ENCODE measurements at places on chromosomes 16 and 17. TPM values are rescaled to one million over a fixed set of nuclear protein-coding genes. Genes with fewer than 3 reads are reported as not detected.

- no peak for DNase-seq
These were observed 91.6 kb downstream of the TNFRSF13B start for GRCh38 chr17:16880121-16880842.

DNA sequence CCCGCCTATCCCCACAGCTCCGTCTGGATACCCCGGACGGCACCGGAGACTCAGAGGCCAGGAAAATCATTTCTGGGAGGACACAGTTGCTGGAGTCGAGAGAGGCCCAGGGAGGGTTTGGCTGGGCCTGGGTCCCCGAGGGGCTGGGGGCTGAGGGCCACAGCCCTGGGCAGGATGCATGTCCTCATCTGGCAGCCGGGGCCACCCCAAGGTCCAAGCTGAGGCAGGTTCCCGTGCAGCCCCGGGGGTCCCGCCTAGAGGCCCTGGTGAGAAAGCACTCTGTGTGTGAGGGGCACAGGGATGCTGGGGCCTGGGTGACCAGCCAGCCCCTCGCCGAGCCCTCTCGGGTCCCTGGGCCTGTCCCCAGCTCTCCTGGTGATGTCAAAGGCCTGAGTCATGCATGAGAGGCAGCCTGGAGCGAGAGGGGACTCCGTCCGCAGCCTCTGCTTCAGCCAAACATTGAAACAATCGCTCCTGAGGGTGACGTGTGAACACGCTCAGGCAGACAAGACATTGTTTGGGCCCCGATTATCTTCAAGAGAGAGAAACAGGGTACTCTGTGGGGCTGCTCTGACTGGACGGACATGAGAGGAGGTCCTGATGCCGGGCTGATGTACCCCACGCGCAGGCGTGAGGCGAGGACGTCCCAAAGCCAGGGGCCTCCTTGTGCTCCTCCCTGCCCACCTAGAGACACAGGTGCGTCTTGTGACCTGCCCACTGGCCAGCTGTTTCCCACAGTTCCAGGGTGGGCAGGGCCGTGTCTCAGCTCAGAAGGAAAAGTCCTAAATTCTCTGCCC is 25.8 kb upstream of the C1QTNF8 start:
- no peak for DNase-seq

Gene CNTD1
- total RNA-seq = 0.11 TPM

Gene CLEC16A
- total RNA-seq = 30.8 TPM
